ENCODE measurements at places on chromosomes 11 and 22. TPM values are rescaled to one million over a fixed set of nuclear protein-coding genes. Genes with fewer than 3 reads are reported as not detected.

DGAT2 gene
- 25.5 TPM for total RNA-seq

RAB3IL1 gene
- 14.0 TPM for total RNA-seq

TMEM132A gene
- total RNA-seq: 6.3 TPM

FAM111B gene
- total RNA-seq: 1.1 TPM

RRP8 gene
- total RNA-seq: 22.9 TPM

CBLIF gene
- total RNA-seq: not detected

FJX1 gene
- total RNA-seq: 0.54 TPM

KCNE3 gene
- total RNA-seq: 2.9 TPM

TUB gene
- total RNA-seq: 21.4 TPM

MPZL2 gene
- 11.4 TPM for total RNA-seq

MAPK8IP1 gene
- total RNA-seq: 5.9 TPM

GRCh38 chr11:23604966-23605365 is 744.7 kb upstream of the CCDC179 start:
- DNase-seq: no peak

GRCh38 chr11:69167916-69168691 is 12.4 kb downstream of the SMIM38 start:
- DNase-seq: no peak

DNA sequence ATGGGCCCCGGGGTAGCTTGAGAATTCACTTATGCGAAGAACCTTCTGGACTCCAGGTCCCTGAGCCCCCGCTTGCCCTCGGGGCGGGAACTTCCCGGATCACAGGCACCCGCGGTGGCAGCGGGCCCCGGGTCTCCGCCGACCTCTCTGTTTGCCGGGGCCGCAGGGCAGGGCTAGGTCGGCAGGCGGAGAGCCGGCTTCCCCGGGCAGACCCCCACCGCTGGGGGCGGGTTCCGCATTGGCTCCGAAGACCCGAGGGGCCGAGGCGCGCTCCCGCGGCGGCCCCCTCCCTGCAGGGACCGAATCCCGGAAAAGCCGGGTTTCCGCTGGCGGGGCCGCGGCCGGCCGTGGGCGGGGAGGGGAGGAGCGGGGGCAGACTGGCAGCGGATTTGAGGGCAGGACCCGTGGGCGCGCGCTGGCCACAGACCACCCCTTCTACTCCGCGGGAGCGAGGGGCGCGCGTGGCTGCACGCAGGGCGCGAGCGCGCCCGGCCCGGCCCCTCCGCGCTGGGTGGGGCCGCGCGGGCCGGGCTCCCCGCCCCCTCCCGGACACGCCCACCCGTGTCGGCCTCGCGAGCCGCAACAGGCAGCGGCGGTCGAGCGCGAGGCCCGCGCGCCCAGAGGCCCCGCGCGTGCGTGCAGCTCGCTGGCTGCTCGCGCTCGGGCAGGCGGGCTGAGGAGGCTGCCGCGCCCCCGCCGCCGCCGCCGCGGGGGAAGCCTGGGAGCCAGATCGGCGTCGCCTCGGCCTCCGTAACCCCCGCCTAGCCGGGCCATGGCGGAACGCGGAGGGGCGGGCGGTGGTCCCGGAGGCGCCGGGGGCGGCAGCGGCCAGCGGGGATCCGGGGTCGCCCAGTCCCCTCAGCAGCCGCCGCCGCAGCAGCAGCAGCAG is at the start of gene PACS1:
Gene PACS1, plus strand, starts transcription at position 558 of the 889 bp plus-strand sequence. Its CDS starts 215 bp downstream, at position 773.
- DNase-seq: peak; percentile 92

GRCh38 chr22:48885919-48886305 is 941.8 kb downstream of the BRD1 start:
- DNase-seq: no peak

- no peak for DNase-seq
Measured at GRCh38 chr22:36684841-36685240, 18.7 kb downstream of the CACNG2 start.

DNA sequence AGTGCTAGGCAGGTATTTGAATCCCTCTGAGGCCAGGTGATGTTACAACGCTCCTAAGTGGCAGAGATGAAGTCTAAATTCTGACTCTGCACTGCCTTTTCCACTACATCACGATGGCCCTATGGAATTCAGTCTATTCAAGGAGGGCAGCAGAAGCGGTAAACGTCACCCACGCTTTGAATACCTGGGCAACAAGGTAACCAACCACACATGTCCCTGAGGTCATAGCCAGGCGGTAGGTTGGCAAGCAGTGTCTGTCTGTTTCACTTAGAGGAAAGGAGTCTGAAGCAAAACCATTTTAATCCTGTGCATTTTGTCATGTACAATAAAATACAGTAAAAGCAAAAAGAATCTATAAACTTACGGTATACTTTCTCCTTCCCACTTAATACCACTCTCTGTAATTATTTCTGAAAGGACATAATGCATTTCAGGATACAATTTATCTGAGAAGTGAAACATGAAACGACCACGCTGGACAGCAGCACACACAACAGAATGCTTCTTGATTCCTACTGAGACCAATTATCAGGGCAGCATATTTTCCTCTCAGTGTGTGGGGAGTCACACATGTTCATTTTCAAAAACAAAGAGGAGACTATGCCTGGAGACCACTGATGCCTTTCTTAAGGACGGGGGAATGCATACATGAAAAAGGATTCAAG is 51.3 kb downstream of the PRDM10 start:
- no peak for DNase-seq

GRCh38 chr11:72522186-72522585 is 87.9 kb upstream of the CLPB start:
- no peak for DNase-seq

- DNase-seq: peak; percentile 68
Measured at GRCh38 chr11:28697920-28698827, 590.0 kb downstream of the METTL15 start.

DNA sequence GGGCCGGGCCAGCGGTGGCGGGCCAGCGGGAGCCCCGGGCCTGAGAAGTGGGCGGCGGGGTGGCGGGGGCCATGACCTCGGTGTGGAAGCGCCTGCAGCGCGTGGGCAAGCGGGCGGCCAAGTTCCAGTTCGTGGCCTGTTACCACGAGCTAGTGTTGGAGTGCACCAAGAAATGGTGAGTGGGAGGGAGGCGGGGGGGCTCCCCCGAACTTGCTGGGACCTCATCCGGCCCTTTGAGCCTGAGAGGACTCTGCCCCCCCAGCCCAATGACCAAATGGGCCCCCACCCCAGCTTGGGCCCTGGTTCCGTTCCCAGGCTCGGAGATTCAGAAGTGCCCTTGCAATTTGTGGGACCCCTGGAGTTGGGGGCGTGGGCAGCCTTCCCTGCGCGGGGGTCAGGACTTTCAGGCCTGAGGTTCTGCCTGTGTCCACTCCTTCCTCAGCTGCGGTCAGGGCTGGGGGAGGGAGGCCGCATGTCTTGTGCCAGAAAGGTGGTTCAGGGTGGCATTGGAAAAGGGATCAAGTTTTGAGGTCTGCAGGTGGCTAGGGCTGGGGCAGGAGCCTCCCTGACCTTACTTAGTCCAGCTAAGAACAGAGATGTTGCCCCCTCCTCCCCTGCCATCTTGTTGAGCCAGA is 496 bp downstream of the EHBP1L1 start:
- peak; percentile 77 for DNase-seq

DNA sequence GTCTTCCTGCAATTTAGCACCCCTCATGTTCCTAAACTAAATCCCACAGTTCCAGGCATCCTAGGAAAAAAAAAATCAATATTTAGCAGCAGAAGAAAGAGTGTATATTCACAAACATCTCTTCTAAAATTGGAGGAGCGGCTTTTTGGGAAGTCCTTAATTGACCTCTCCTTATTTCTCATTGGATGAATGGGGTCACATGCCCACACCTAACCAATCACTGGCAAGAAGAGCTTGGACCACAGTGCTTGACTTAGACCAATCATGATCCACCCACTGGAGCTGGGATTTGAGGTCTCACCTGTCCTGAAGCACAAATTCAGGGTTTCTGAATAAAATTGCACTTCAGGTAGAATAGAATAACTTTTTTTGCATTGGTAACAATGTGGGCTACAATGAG is 16.0 kb downstream of the CD44 start:
- DNase-seq: no peak

- no peak for DNase-seq
Measured at GRCh38 chr11:75946531-75947530, 131.8 kb downstream of the UVRAG start.

GRCh38 chr11:72519220-72519881 is 85.0 kb upstream of the CLPB start:
- DNase-seq: no peak

GRCh38 chr11:44149651-44150050 is 54.2 kb downstream of the EXT2 start:
- no peak for DNase-seq

DNA sequence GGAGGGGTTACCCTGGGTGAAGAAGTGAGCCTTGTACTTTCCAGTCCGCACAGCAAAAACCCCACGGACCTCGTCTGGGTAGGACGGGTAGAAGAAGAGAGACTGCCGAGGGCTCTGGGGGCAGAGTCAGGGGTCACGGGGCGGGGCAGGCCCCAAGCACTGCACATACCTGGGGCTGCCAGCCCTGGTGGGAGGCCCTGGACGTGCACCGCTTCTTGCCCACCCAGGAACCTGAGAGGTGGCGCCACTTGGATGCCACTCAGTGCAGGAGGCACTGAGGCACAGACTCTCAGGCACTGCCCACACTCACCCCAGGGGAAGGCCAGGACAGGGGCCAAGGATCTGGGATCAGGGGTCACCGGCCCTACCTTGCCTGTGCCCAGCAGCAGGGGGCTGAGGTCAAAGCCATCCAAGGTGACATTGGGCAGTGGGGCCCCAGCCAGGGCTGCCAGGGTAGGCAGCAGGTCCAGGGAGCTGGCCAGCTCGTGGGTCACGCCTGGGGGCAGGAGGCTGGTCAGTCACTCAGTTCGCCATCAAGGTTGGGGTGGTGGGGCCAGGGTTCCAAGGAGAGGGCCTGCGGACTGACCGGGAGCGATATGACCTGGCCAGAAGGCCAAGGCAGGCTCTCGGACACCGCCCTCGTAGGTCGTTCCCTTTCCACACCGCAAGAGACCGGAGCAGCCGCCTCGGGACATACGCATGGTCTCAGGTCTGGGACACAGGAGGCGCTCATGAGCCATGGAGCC is 2.2 kb downstream of the ARSA start:
- DNase-seq: no peak

DNA sequence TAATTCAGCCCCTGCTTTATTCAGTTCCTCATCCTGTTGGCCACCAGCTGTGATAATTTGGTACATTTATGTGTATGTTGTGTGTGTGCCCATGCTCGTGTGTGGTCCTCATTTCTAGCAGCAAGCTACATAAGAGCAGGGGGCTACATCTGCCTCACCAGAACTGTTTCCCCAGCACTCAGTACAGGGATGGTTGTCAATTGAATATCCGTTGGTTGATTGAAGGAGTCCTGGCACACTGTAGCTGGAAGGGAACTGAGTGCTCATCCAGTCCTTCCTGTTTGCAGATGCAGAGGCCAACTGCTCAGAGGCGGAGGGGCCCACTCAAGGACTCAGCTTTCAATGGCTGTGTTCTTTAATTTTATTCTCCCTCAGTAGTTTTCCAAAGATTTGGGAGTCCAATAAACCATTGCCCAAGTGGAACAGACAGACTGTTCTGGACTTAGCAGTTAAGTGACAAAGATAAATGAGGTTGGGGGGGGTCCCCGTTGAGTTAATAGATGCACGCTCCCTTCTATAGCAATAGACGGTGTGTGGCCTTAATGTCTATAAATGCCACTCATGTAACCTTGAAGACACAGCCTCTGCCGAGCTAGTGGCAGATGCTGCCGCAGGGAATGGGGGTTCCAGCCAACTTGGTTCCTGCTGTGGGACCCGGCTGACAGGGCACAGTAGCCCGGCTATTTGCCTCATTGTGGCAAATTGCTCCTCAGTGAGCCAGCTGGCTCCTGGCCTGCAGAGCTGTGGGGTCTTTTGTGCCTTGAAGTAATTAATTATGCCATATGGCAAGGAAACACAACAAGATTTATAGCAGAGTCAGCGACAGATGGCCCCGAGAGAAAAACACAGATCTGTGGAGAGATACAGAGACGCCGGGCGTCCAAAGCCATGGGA is 71.4 kb upstream of the GRK3 start:
- DNase-seq: no peak

GRCh38 chr11:11916981-11917399 is 75.2 kb downstream of the USP47 start:
- DNase-seq: no peak

- DNase-seq: no peak
Measured at GRCh38 chr11:24286238-24286637, 210.6 kb upstream of the LUZP2 start.

DNA sequence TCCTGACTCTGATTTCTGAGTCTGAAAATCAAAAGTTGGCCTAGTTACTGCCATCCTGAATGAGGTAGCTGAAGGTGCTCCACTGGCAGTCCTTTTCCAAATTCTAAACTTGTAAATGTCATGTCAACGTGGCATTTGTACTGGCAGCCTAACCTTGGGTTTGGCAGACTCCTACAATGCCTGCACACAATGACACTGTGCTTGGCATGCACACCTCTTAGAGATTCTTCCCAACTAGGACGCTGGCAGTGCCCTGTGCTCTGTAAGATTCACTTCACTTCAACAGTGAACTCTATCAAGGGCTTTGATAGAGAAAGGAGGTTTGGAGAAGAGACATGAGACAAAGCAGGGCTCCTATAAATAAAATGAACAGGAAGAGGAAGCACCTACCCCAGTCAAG is 21.9 kb upstream of the PPP2R1B start:
- peak; percentile 70 for DNase-seq

GRCh38 chr11:124759266-124760204 is 2.6 kb downstream of the ESAM start:
- DNase-seq: no peak

DNA sequence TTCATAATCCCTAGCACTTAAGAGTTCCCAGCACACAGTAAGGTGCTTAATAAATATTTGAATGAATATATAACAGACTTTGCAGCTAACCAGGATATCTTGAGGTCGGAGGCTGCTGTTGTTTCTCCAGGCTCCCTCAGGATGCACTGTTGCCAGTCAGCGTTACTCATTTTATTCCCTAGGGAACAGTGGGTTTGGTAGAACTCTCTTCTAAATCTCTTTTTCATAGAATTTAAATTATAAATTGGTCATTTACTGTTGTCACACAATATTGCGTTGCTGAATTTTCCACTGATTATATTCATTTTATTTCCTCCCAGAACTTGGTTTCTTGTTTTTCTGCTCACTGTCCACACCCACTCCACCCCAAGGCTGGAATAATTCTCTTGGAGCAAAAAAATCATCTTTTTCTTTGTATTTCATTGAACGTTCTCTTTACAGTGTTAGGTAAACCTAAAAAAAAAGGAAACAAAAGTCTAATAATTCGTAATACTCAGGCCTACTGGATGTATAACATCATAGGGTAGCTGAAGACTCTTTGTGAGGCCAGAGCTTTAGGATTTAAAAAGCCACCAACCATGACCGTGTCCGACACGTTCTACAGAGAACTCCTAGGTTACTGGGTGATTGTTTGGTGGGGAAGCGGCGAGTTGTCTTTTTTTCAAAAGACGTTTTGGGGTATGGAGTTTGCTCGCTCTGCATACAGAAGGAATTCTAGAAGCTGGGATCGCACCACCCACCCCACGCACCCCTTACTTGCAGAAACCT is 766 bp upstream of the CAPRIN1 start:
- DNase-seq: no peak

DNA sequence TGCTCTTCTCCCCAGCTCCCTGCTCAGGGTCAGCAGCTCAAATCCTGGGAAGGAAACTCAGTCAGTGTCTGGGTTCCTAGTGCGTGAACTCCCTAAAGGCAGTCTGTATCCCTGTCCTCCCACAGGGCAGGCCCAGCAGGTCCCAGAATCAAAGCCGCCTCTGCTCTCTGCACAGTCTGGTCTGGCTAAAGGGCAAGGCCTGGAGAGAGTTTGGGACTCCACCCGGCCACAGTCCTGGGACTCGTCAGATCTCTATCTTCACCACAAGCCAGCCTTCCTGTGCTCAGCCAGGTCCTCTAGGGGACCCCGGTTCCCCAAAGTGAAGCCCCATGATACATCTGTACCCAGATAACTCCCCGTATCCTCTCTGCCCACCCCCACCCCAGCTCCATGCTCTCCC is 56.2 kb upstream of the CSNK2A3 start:
- DNase-seq: no peak

GRCh38 chr11:9020916-9021315 is 17.1 kb upstream of the NRIP3 start:
- no peak for DNase-seq
